Activated CD8-positive, alpha-beta T cell treated with anti-CD3 and anti-CD28 coated beads, Interleukin-2, amount 10 ng/mL, durations not matched to agents 7 days and 5 days (primary cell): ENCODE measurements at places on chromosomes 3 and 15. TPM values are rescaled to one million over a fixed set of nuclear protein-coding genes. Genes with fewer than 3 reads are reported as not detected.
A peak's percentile ranks its signal among the peaks of the same experiment; 100 is the strongest.

The RYR3 gene
- not detected for total RNA-seq

The PEX5L gene
- total RNA-seq, result not detected

The SOX2 gene
- total RNA-seq, result not detected

The GCNT3 gene
- not detected for total RNA-seq

The GXYLT2 gene
- total RNA-seq, result not detected

The ASB14 gene
- total RNA-seq, result not detected

The CTXN2 gene
- total RNA-seq, result not detected

The SOX14 gene
- total RNA-seq, result not detected

The SH2D7 gene
- 0.29 TPM for total RNA-seq

The ERICH6 gene
- 0.21 TPM for total RNA-seq

The PLXNB1 gene
- total RNA-seq, result 0.76 TPM

DNA sequence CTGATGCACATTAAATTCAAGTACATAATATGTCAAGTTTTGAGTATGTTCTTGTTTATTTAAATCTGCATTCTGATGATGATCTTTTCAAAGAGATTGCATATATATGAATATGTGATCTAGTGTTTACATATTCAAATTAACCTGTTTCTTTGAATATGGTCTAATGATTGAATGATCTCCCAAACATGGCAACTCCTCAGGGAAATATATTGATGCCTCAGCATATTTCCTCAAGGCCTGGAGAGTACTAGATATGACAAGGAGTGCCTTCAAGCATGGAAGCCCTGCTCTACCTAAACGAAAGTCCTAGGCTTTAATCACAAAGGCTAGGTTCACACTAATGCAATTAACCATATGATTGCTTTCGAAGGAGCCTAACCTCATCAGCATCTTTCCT lies 532.8 kb downstream of the ZIC1 start:
- no peak overlapping the region for H3K27ac ChIP-seq
- no peak for DNase-seq
- no peak overlapping the region for H3K4me3 ChIP-seq
- no peaks in the 10 kb centered on the region for H3K4me1 ChIP-seq
- H3K27me3 ChIP-seq, result no peaks in the 10 kb centered on the region

DNA sequence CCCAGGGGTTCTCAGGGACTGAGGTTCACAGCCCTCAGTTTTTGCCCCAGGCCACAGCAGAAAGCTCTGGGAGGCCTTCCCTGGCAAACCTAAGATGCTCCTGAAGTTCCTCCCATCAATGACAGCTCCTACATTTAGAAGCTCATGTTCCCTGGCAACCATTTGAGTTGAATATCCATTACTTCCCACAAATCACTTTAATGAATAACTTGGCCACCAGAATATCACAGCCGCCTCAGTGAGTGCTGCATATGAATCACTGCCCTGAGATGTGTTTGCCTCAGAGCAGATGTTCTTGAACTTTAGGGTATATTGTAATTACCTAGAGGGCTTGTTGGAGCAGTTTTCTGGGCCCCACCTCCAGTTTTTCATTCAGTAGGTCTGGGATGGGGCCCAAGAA lies 27.4 kb downstream of the SLCO2A1 start:
- no peaks in the 10 kb centered on the region for H3K4me1 ChIP-seq
- H3K27ac ChIP-seq, result no peak overlapping the region
- no peak overlapping the region for H3K4me3 ChIP-seq
- peaks cover 8% of the 10 kb centered on the region for H3K27me3 ChIP-seq
- H3K36me3 ChIP-seq, result no peaks in the 10 kb centered on the region
- no peak for DNase-seq

GRCh38 chr3:71299160-71299559 lies 284.4 kb downstream of the FOXP1 start:
- H3K4me3 ChIP-seq, result no peak overlapping the region
- peaks cover 28% of the 10 kb centered on the region for H3K36me3 ChIP-seq
- H3K27ac ChIP-seq, result no peak overlapping the region
- DNase-seq, result no peak
- peaks cover 73% of the 10 kb centered on the region for H3K4me1 ChIP-seq

- no peak overlapping the region for H3K27ac ChIP-seq
- peaks cover 36% of the 10 kb centered on the region for H3K4me1 ChIP-seq
- peaks cover 9% of the 10 kb centered on the region for H3K27me3 ChIP-seq
- H3K4me3 ChIP-seq, result peak overlapping the region; percentile 34
- H3K36me3 ChIP-seq, result peaks cover 3% of the 10 kb centered on the region
Observed at GRCh38 chr3:143122608-143123352, 3.2 kb downstream of the CHST2 start.

- no peak overlapping the region for H3K4me3 ChIP-seq
- no peaks in the 10 kb centered on the region for H3K36me3 ChIP-seq
- no peak overlapping the region for H3K27ac ChIP-seq
- peaks cover 7% of the 10 kb centered on the region for H3K27me3 ChIP-seq
Observed at GRCh38 chr3:142993958-142994442, 7.4 kb upstream of the U2SURP start.

DNA sequence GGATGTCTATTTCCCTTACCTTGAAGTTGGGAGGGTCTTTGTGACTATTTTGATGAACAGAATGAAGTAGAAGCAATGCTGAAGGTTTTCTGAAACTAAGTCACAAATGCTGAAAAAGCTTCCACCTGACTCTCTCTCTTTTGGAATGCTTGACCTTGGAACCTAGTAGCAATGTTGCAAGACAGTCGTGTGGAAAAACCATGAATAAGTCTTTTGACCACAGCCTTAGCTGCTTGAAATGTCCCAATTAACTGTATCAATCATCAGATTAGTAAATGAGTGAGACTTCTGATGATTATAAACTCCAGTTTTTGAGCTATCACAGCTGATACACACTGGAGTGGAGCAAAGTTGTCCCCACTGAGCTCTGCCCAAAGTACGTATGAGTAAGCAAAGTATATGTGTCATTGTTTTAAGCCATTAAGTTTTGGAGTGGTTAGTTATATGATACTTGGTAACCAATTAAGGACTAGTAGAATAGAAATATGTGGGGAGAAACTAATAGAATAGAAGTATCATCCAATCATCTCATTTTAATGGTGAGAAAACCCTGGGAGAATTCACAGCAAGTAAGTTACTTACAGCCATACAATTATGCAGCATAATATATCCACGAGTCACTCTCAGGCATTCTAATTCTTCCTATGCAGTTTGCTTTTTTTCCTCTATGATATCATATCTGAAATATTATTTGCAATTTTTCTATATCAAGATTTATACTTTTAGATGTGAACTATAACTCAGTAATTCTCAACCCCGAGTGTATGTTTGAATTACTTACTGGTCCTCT lies 1010.6 kb downstream of the ROBO2 start:
- DNase-seq, result no peak
- no peaks in the 10 kb centered on the region for H3K4me1 ChIP-seq
- H3K27me3 ChIP-seq, result no peaks in the 10 kb centered on the region
- no peak overlapping the region for H3K4me3 ChIP-seq

DNA sequence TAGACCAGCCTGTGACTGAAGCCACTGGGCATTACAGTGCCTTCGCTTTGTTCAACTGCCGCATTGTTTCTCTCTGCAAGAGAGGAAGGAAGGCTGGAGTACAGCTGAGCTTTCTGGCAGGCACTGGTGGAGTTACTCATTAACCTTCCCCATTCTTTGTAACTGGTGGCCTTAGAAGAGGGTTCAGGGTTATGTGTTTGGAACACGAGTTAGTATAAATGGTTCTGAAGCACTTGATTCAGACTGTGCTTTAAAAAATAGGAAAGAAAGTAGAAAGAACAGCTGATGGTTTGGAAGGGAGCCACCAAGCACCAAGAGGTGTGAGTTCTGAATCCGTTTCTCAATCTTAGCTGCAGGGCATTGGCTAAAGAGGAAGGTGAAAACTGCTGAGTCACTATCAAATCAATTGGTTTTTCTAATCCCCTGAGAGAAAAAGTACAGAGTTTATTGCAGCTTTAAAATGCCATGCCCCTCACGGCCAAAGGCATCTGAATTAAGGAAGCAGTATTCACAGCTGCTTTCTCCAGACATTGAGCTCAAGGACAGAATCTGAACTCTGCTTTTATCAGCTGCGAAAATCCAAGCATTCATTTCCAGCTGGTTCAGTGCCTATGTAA lies 3.6 kb downstream of the HGD start:
- H3K36me3 ChIP-seq, result peaks cover 3% of the 10 kb centered on the region
- H3K27me3 ChIP-seq, result peaks cover 4% of the 10 kb centered on the region
- DNase-seq, result no peak
- H3K4me3 ChIP-seq, result no peak overlapping the region
- H3K4me1 ChIP-seq, result peaks cover 4% of the 10 kb centered on the region

- peaks cover 13% of the 10 kb centered on the region for H3K36me3 ChIP-seq
- peak; percentile 75 for DNase-seq
- peak overlapping the region; percentile 56 for H3K4me3 ChIP-seq
- no peaks in the 10 kb centered on the region for H3K27me3 ChIP-seq
- peak overlapping the region; percentile 88 for H3K27ac ChIP-seq
Observed at GRCh38 chr3:43024181-43024885, 45.2 kb downstream of the GASK1A start.

GRCh38 chr15:78662028-78662427 lies 21.0 kb upstream of the CHRNB4 start:
- DNase-seq, result no peak
- peaks cover 8% of the 10 kb centered on the region for H3K27me3 ChIP-seq
- no peak overlapping the region for H3K27ac ChIP-seq
- no peaks in the 10 kb centered on the region for H3K36me3 ChIP-seq
- H3K4me3 ChIP-seq, result no peak overlapping the region

GRCh38 chr3:63135367-63135766 lies 142.7 kb upstream of the SYNPR start:
- no peak for DNase-seq
- no peak overlapping the region for H3K27ac ChIP-seq
- H3K4me1 ChIP-seq, result no peaks in the 10 kb centered on the region

- H3K36me3 ChIP-seq, result peaks cover 12% of the 10 kb centered on the region
- no peak overlapping the region for H3K27ac ChIP-seq
- no peaks in the 10 kb centered on the region for H3K4me1 ChIP-seq
- no peak overlapping the region for H3K4me3 ChIP-seq
- peaks cover 15% of the 10 kb centered on the region for H3K27me3 ChIP-seq
- DNase-seq, result no peak
Observed at GRCh38 chr3:68973639-68974038, 39.8 kb downstream of the EOGT start.

GRCh38 chr15:86016750-86017149 lies 62.9 kb upstream of the AGBL1 start:
- H3K27me3 ChIP-seq, result no peaks in the 10 kb centered on the region
- H3K27ac ChIP-seq, result no peak overlapping the region
- H3K36me3 ChIP-seq, result no peaks in the 10 kb centered on the region
- no peak for DNase-seq

- H3K27me3 ChIP-seq, result peaks cover 2% of the 10 kb centered on the region
- DNase-seq, result no peak
- H3K36me3 ChIP-seq, result no peaks in the 10 kb centered on the region
- no peak overlapping the region for H3K4me3 ChIP-seq
Observed at GRCh38 chr15:65312400-65312916, 8.0 kb downstream of the RNU5B-1 start.

DNA sequence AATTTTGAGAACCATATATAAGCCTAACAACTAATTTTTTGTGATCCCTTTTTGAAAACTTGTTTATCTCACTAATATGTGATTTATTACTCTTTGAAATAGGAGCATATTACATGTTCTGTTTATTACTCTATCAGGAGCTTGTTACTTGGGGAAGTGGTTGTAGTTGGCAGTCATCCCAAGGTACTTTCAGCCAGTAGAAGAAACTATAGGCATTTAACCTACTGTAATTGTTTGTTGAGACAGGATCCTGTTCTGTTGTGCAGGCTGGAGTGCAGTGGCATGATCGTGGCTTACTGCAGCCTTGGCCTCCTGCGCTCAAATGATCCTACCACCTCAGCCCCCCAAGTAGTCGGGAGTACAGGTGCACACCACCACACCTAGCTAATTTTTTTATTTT lies 195.6 kb downstream of the TCF12 start:
- H3K27me3 ChIP-seq, result no peaks in the 10 kb centered on the region
- peaks cover 14% of the 10 kb centered on the region for H3K4me1 ChIP-seq
- H3K4me3 ChIP-seq, result no peak overlapping the region
- DNase-seq, result no peak

GRCh38 chr15:98555173-98555515 lies 93.2 kb upstream of the IGF1R start:
- no peak overlapping the region for H3K4me3 ChIP-seq
- H3K36me3 ChIP-seq, result no peaks in the 10 kb centered on the region
- no peaks in the 10 kb centered on the region for H3K4me1 ChIP-seq
- H3K27ac ChIP-seq, result no peak overlapping the region
- peaks cover 13% of the 10 kb centered on the region for H3K27me3 ChIP-seq

DNA sequence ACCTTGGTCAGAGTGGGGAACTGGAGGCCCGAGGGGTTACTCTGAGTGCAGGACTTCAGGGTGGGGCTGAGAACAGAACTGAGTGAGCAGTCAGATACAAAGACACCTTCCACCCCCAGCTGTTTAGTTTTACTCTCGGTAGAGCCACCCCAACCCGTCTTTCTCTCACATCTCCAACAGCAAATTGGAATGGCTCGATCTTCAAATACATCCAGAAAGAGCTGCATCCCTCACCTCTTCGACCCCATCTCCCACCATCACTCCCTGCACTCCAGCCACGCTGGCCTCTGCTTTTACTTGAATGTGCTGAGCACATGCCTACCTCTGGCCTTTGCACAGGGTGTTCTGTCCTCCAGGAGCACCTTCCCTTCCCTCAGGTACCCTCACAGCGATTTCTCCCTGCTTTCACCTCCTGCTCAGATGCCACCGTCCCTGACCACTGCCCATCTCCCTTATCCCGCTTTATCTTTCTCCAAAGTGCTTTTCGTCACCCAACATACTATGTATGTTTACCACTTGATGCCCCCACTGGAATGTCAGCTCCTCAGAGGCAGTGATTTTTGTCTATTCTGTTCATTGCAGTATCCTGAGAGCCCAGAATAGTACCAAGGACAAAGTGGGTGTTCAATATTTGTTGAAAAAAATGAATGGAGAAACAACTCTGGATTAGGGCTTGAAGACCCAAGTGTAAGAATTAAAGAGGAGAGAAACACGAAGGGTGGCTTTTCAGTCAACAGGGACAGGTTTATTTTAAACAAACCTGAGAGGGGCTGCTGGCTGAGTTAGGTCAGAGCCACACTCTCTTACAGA lies 4.4 kb downstream of the CHCHD4 start:
- DNase-seq, result peak; percentile 16
- peaks cover 34% of the 10 kb centered on the region for H3K4me1 ChIP-seq
- H3K4me3 ChIP-seq, result no peak overlapping the region
- H3K27ac ChIP-seq, result no peak overlapping the region
- H3K36me3 ChIP-seq, result peaks cover 21% of the 10 kb centered on the region

- DNase-seq, result no peak
- peaks cover 14% of the 10 kb centered on the region for H3K4me1 ChIP-seq
- no peak overlapping the region for H3K27ac ChIP-seq
- no peak overlapping the region for H3K4me3 ChIP-seq
Observed at GRCh38 chr15:98803228-98804056, 155.1 kb downstream of the IGF1R start.

DNA sequence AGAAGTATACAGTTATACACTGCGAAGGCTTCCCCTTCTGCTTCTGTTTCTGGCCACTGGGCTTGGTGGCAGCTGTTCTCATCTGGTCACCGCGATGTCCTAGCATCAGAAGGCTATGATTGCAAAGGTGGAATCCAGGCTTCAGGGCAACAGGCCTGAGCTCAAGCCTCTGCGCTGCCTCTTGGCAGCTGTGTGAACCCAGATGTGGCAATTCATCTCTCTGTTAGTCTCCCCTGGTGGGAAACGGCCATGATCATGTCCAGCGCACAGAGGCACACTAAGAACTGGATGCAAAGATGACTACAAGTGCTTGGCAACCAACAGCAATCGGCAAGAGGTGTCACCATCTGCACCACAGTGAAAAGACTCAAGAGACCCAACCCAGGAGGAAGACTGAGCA lies 78.9 kb downstream of the PCSK6 start:
- H3K4me3 ChIP-seq, result no peak overlapping the region
- H3K36me3 ChIP-seq, result no peaks in the 10 kb centered on the region
- DNase-seq, result no peak
- H3K4me1 ChIP-seq, result peaks cover 6% of the 10 kb centered on the region
- peaks cover 7% of the 10 kb centered on the region for H3K27me3 ChIP-seq
